ENCODE measurements at places on chromosomes 1 and 21. TPM values are rescaled to one million over a fixed set of nuclear protein-coding genes. Genes with fewer than 3 reads are reported as not detected.

DNA sequence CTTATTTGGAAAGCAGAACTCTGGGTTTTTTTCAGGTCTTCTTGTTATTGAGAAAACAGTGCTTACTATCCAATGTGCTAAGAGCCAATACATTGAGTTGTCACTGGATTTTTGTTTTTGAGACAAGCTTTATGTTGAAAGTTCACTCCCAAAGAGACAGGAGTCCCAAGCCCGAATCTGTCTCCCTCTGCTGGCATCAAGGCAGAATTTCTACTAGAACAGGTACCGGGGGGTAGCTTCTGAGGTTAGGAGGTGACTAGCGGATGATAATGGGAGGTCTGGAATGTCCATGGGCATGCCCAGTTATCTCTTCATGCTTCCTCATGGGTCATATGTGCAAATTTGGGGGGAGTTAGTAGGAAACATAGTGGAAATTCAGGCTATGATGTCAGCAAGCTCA lies 25.1 kb downstream of the ZNF124 start:
- DNase-seq, result no peak

DNA sequence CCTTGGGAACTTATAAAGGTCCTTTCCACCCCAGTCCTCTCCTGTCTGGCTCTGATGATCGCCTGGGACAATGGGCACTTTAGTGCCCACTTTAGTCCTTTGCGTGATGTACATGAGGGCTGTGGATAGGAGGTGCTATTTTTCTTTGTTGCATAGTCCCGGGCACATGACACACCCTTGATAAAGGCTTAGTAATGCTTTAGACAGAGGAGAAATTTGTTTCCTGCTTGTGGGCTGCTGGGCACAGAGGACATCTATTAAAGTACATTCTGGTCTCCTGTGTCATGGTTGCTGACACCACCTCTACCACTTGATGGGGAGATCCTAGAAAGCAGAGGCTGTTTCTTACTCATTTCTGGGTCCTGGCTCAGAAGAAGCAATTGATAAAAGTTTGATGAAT lies 5.4 kb upstream of the KNCN start:
- DNase-seq, result no peak

DNA sequence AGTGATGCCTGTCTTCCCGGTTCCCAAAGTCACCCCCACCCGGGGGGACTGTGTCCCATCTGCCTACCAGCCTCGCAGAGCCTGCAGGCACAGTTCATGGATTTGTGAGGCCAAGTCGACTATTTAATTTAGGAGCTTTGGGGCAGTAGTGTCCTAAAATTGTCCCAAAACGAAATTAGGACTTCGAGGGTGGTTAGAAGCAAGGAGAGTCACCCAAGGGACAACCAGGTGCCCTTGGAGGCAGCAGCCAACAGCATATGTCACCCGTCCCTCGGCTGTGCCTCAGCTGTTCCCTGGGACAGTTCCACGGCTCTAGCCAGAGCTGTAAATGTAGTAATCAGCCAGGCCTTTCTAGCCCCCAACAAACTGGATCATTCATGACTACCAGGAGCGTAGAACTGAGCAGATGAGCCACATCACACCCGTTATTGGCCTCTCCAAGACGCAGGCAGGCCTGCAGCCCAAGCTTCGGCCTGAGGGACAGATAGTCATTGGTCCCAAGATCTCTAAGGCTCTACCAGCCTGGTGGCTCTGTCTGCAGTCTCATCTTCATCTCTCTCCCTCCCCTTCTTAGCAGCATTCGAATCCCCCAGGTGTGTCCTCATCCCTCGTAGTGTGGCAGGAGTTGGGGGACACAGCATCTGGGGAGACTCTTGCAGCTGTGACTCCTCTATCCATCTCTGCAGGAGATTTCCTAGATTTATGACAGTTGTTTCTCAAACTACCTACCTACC lies 2.9 kb downstream of the PAX7 start:
- DNase-seq, result no peak

Gene GREM2
- total RNA-seq, result 9.9 TPM

DNA sequence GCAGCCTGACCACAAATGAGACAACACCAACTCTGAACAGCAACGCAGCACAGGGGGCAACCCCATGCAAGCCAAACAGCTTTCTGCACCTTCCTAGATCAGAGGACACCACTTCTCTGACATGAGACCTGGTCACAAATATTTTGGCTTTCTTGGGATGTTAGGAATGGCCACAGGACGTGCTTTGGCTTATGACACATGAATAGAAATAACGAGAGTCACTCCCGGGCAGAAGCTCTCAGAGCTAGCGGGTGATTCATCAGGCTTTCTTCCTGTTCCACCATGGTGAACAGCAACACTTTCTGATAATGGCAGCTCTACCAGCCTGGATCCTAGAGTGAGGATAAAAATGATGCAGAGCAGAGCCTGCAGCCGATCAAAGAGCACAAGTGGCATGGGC lies 39.4 kb downstream of the PAFAH2 start:
- no peak for DNase-seq

Data from sigmoid colon (tissue), 7 donors.